ENCODE measurements at places on chromosomes 3 and 15.
A peak's percentile ranks its signal among the peaks of the same experiment; 100 is the strongest.

DNA sequence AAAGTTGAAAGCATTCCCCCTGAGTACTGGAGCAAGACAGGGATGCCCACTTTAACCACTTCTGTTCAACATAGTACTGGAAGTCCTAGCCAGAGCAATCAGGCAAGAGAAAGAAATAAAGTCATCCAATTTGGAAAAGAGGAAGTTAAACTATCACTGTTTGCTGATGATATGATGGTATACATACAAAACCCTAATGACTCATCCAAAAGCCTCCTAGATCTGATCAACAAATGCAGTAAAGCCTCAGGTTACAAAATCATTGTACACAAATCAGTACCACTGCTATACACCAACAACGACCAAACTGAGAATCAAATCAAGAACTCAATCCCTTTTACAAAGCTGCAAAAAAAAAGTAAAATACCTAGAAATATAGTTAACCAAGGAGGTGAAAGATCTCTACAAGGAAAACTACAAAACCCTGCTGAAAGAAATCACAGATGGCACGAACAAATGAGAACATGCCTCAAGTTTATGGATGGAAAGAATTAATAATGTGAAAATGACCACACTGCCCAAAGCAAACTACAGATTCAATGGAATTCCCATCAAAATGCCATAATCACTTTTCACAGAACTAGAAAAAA, 40.3 kb downstream of the RPL39L start:
- DNase-seq: no peak

GRCh38 chr3:52017586-52017985, 21.9 kb upstream of the RPL29 start:
- no peak for DNase-seq

- no peak for DNase-seq
Measured at GRCh38 chr3:181173227-181173626, 183.7 kb upstream of the DNAJC19 start.

- DNase-seq: no peak
Measured at GRCh38 chr15:50556642-50557371, 10.3 kb upstream of the USP50 start.

DNA sequence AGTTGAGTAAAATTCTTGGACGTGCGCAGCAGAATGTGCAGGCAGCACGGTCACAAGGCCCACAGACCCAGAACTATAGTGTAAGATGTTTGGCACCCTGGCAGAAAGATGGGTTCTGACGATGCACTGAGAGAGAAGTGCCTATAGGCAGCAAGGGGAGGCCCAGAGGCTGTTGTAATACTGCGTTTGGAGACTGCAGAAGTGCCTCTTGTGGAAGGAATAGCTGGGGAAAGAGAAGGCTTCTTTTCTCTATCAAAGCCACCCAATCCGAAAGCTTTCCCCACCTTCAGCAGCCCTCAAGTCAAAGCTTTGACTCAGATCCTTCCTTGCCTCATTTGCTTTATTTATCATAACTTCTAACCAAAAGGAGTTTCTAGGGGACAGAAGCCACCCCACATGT, 5.2 kb upstream of the SIN3A start:
- no peak for DNase-seq

- DNase-seq: no peak
Measured at GRCh38 chr3:79257791-79258190, 510.0 kb downstream of the ROBO1 start.

GRCh38 chr15:92670621-92671020, 15.0 kb upstream of the FAM174B start:
- no peak for DNase-seq

GRCh38 chr3:119911748-119912147, 129.8 kb downstream of the NR1I2 start:
- DNase-seq: no peak

DNA sequence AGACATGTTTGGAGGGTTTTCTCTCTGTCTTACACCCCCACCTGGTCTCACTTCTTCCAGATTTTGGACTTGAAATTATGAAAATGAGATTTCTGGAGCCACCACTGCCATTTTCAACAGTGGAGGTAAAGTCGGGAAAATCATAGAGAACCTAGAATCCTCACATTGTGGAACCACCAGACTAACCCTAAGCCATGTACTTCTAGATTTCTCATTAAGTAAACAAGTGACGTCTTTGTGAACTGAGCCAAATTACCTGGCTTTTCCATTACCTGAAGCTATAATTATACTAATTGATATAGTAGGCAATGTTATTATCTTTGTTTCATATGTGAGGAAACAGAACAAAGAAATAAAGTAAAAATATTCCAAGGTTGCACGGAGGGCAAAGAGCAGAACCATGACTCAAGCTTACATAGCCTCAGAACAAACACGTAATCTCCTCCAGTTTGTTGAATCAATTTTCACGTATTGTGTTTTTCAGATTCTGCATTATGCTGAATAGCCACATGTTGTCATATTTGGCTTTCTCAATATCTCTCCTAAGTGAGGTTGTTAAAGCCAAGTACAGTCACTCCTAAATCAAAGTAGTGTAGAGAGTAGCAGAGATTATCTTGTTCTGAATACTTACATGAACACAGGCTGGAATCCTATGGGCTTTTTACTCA, 101.3 kb upstream of the CMC1 start:
- DNase-seq: no peak

DNA sequence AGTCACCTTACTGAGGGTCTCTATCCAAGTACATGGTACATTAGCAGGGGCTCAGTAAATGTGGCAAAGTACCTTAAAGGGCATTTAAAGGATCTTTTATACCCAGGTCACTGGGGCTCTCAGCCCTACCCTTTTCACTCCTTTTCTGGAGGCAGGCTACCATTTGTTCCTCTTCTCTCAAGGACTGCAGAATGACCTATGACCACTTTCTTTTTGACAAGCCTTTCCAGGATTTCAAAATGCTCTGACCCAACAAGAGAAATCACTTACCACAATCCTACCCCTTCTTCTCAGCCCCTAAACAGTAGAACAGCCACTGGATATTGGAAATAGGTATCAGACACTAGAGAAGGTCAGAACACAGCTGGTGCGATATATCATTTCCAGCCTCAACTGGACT, 221.8 kb upstream of the TPRG1 start:
- no peak for DNase-seq

DNA sequence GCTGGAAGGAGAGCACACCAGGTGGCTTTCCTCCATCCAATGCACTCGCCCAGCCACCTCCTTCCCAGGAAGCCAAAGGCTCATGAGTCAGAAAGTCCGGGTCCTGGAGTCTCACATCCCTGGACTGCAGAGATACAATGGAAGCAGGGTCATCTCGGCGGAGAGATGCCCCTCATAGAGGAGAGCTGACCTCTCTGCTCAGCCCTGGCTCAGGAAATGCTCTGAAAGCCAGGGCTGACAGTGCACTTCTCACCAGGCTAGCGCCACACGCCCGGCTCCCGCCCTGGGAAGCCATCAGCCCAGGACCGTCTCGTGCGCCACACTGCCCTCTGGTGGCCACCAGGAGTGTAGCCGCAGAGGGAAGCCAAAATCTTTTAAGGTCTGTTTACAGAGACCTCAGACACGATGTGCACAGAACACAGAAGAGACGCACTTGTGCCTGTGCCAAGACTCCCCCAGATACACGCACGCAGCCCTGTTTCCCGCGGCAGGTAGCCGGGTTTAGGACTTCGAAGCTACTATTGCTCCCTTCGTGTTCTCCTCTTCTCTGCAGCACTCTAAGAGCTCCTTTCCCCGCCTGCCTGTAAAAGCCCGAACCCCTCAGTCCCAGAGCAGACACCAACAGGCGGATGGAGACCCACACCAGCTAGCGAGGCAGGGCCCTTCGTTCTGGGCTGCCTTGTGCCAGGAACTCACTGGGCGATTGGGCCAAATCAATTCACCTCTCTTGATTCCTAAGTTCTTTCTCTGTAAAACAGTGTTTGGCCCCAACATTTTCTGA, 9.7 kb downstream of the NTRK3 start:
- DNase-seq: peak; percentile 41

DNA sequence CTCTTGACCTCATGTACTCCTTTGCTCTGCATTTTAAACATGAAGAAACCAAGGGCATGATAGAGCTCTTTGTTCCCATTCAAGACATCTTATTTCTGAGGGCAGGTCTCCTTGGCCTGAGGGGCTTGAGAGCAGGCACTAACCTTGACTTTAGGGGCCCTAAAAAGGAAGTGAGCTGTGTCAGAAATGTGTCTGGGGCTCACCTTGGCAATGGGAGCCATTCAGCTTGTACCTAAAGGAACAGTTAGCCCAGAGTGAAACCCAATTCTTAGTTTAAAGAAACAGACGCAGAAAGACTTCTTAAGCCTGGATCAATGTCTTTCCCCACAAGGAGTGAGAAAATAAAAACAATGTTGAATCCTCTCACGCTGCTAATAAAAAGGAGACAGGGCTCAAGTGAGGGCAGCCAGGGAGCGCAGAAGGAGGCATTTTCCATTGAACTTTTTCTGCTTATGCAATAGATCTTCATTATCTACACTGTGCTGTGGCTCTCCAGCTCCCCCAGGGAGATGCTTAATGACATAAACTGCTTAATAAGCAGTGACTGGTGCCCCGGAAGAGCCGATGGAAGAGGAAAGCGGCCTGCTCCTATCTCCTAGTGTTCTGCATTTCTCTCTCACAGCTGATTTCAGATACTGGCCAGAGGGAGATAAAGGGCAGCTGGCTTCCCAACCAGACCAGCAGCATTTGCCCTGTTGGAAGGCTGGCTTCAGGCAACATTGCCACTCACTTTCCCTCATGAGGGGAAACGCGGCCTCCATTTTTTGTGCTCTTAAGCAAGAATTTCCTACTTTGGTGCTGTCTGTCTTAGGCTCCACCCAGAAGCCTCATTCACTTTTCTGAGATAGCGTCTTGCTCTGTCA, 152.0 kb downstream of the OPA1 start:
- DNase-seq: no peak

DNA sequence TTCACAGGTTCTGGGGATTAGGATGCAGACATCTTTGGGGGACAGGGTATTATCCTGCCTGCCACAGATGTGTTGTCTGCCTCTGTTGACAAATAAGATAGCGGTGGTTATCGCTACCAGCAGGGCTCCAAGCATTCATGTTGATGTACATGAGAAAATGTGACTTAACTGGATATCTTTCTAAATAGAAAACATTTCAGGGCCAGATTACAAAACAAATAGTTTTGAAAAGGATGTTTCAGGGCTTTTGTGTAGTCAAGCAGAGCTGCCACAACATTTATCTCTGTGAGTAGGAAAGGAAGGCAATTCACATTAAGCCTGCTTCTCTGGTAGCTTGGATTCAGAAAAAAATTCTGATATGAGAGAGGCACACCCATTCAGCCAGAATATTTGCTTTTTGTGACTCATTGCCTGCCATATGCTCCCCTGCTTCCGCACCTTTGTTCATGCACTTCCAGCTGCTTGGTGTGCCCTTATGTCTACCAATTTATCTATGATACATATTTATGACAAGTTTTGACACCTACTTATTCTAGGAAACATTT, 22.8 kb downstream of the PLS1 start:
- no peak for DNase-seq

DNA sequence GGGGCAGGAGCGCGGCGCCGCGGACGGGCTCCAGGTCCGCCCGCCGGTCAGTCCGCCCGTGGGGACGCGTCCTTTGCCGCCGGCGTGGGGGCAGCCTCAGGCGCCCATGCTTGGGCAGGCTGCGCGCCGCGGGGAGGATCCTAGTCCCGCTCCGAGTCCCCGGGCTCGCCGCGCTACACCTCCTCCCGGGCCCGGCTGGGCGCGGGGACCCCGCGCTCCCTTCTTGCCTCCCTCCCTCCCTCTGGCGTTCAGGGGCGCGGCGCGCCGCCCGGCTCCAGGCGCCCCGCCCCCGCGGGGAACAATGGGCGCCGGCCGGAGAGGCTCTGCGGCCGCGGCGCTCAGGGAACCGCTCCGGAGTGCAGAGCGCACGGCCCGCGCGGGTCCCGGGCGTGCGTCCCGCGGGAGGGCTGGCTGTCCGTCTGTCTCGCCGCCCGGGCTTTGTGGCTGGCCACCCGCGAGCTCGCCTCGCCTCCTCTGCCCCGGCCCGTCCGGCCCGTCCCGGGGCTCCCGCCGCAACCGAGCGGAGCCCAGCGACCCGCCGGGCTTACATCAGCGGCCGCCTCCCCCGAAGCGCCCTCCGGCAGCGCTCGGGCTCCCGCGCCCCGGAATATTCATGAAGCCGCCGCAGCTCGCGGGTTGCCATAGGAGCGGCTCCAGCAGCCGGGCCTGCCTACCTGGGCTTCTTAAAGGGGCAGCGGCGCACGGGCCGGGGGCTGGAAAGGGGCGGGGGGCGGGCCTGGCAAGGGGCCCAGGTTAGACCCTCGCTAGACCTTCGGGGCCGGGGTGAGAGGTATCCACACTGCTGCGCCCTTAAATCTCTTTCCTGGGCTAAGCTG, at the start of gene HCN4:
Gene HCN4 (minus strand): TSS at position 658 of the 836 bp plus-strand sequence. CDS start 688 bp downstream, outside the sequence.
- DNase-seq: no peak

DNA sequence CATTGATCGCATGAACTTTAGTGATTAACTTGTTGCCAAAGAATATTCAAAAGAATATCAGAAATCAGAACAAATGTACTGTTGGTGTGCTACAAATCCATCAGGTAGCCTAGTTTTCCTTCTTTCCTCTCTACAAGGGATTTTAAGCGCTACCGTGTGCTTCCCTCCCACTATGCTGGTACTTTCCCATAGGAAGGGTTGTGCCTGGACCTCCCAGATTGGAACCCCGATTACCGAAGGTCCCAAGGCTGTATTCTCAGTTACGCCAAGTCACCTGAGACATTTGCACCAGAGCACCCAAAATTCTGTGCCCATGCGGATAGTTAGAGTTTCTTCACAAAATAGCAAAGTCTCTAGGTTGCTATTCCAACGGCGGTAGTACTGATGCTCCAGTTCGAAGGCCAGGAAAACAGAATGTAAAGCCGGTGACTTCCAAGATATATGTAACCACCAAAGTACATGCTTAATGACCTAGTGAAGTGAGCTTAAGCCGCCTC, 23.4 kb upstream of the GATM start:
- no peak for DNase-seq

DNA sequence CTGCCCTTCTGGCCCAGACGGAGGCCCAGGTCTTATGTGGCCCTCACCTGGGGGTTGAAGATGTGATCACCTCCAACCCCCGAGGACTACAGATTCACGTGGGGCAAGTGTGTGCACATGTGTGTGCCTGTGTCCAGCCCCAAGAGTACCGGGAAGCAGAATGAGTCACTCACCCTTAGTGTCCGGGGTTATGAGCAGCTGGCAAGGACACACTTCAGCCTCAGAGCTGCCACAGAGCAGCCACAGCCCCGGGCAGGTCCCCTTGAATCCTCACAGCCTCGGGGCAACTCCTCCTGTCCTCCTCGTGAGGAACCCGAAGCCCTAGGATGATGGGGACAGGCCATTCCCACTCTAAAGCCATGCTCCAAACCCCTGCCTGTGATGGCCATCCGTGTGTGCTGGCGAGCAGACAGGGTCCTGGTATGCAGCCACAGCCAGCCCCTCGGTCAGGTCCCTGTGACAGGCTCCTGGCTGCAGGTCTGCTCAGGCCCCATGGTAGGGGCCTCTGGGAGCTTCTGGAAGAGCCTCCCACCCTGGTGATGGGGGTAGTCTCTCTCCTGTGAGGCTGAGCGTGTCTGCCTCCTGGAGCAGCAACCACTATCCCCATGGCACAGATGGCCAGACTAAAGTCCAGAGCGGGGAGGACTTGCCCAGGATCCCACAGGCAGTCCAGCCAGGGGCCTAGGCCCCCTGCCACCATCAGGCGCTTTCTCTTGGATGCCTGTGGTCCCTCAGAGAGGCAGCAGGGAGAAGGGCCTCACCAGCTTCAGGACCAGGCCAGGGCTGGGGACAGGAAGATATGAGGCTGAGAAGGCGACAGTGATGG, 852 bp downstream of the STAB1 start:
- no peak for DNase-seq

GRCh38 chr3:7439101-7439680, 578.3 kb downstream of the GRM7 start:
- DNase-seq: no peak

- no peak for DNase-seq
Measured at GRCh38 chr15:66095871-66096687, 157.5 kb downstream of the MEGF11 start.

- DNase-seq: no peak
Measured at GRCh38 chr3:171267104-171267503, 193.1 kb downstream of the TNIK start.

Measured in CD8-positive, alpha-beta T cell (primary cell).